ENCODE measurements at places on chromosomes 3 and 15. TPM values are rescaled to one million over a fixed set of nuclear protein-coding genes. Genes with fewer than 3 reads are reported as not detected.

NOX5 gene
- polyA plus RNA-seq, result 0.08 TPM

WDR93 gene
- polyA plus RNA-seq, result not detected

DAPK2 gene
- 1.1 TPM for polyA plus RNA-seq

SCAANT1 gene
- polyA plus RNA-seq, result not detected

CELF6 gene
- 0.74 TPM for polyA plus RNA-seq

CP gene
- 565 TPM for polyA plus RNA-seq
